ENCODE measurements at places on chromosomes 13 and 19.
A peak's percentile ranks its signal among the peaks of the same experiment; 100 is the strongest.

DNA sequence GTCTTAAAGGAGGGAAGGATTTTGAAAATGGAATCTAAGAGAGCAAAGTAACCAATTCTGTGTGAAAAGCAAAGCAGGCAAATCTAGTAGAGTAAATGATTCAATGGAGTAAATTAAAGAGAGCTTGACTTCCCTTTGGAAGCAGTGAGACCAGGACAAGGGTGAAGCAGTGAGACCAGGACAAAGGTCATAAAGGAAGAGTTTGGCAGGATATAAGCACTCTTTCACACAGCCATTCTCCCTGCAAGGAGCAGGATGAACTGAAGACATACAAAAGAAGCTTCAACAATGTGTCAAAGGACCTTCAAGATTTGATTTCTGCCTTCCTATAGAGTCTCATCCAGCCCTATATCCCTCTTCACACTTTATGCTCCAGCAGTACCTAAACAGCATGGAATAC, 123.8 kb downstream of the ENOX1 start:
- no peak for DNase-seq

DNA sequence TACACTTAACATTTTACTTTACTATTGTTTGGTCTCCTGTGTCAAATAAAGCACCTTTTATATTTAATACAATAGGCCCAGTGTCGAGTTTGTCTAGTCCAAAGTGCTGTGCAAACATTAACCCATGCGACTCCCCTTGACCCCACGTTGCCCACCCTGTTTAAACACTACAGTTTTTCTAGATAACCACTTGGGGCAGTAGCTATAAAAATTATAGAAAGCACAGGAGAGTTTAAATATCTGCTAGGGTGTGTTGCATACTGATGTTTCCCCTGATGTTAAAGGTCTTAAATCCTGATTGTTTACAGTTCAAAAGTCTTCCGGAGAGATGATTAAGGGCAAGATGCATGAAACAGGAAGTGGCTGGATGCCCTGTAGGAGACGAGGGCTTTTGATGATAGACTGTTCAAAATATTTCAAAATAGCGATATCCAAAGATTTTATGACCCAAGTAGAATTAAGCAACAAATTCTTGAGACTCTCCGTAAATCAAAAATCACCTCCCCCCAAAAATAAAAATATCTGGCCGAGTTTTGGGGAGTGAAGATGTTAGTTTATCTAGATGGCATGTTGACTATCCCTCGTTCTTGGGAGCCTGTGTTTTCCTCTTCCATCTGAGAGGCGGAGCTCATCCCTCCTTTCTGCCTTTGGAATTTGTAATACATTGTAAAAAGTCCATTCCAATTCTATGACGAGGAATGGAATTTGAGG, 167.1 kb downstream of the FGF9 start:
- DNase-seq = no peak

DNA sequence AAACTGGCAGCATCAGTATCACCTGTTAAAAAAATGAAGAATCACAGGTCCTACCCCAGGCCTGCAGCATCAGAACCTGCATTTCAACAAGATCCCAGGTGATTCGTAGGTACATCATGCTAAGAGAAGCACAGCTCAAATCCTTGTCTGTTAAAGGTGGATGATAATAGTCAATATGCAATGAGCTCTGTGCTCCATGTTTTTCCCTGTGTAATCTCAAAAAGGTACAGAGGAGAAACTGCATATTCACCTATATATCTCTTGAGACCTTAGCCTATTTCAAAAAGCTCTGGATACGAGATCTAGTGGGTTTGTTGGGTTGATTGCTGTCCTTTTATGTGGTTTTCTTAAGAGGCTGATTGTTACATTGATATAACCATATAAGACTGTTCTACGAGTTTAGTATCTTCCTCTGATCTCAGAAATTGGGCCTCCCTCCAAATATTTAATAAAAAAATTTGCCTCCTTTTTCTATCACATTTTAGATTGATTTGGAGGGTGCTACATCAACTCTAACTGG, 148.9 kb downstream of the DCT start:
- DNase-seq = no peak

DNA sequence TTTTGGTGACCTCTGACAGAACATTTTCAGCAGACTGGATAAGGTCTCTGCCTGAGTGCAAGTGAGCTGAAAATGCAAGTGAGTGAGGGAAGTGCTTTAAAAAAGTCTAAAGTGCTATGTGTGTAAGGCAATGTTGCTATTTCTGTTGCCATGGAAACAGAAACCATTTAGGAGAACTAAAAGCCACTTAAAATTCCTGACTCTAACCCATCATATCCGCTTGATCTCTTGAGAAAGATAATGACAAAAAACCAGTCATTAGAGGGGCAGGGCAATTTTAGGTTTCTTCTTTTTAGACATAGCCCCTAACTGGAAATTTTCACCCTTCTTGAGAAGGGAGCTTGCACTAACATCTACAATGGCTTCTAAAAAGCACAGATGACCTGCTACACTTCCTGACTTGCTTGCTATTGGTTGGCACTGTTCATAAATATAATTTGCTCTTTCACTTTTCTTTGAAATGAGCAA, at the start of gene CYSLTR2:
TSS of gene CYSLTR2 (plus strand) at position 458 of the 468 bp plus-strand sequence. CDS start 52,889 bp downstream, outside the sequence.
- DNase-seq = peak; percentile 18

DNA sequence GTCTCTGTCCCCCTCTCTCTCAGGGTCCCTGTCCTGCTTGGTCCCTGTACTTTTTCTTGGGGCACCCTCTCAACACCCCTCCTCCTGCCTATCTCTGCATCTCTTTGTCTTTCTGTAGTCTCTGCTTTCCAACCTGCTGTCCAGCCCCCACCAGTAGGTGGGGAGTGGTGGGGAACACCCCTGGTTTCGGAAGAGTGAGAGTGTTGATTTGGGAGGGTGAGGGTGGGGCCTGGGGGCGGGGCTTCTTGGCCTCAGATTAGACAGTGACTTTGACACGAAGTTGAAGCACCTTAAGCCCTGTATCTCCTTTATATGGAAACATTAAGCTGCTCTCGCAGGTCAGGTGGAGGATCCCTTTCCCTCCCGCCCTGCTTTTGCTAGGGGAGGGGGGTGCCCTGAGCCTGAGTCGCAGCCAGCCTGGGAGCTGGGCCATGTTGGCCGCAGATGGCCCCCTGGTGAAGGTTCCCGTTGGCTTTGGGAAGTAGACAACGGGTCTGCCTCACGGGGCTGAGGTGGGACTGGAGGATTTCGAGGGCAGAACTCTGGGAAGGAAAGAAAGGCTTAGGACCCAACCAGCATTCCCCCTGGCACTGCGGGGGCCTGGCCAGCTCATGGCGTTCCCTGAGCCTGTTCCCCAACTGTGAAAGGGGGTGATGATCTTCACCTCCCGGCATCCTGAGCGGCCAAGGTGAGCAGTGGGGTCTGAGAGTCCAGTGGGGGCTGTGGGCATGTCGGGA, at the start of gene KCNJ14:
TSS of gene KCNJ14 (plus strand) at position 404 of the 737 bp plus-strand sequence. CDS start 6,151 bp downstream, outside the sequence.
- DNase-seq = no peak

DNA sequence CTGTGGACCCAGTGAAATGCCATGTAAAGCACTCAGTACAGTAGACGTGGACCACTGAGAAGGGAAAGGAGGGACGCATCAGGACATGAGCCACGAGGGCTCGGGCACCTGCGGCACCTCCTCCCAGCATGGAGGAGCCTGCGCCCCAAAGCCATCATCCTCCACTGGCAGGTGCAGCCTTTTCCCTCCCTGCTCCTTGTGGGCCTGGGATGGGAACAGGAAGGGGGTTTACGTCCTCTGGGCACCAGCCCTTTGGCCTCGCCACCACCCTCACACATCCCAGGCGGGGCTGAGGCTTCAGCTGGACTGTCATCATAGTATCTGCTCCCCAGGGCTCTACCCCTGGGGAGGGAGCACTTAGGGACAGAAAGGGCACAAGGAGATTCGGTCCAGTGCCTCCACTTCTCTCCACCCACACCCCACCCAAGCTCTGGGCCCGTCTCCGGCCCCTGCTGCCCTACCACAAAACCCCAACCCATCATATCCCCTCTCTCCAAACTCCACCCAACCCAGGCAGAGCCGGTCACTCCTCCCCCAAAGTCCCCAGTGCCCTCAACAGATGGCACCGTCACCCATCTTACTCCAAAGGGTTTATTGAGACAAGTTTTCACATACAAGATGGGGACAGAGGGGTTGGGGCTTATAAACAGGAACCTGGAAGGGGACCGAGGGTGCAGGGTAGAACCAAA, 2.2 kb upstream of the PRKD2 start:
- no peak for DNase-seq

DNA sequence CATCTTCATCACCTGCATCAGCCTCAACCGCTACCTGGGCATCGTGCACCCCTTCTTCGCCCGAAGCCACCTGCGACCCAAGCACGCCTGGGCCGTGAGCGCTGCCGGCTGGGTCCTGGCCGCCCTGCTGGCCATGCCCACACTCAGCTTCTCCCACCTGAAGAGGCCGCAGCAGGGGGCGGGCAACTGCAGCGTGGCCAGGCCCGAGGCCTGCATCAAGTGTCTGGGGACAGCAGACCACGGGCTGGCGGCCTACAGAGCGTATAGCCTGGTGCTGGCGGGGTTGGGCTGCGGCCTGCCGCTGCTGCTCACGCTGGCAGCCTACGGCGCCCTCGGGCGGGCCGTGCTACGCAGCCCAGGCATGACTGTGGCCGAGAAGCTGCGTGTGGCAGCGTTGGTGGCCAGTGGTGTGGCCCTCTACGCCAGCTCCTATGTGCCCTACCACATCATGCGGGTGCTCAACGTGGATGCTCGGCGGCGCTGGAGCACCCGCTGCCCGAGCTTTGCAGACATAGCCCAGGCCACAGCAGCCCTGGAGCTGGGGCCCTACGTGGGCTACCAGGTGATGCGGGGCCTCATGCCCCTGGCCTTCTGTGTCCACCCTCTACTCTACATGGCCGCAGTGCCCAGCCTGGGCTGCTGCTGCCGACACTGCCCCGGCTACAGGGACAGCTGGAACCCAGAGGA, 2.6 kb downstream of the P2RY11 start:
- no peak for DNase-seq

DNA sequence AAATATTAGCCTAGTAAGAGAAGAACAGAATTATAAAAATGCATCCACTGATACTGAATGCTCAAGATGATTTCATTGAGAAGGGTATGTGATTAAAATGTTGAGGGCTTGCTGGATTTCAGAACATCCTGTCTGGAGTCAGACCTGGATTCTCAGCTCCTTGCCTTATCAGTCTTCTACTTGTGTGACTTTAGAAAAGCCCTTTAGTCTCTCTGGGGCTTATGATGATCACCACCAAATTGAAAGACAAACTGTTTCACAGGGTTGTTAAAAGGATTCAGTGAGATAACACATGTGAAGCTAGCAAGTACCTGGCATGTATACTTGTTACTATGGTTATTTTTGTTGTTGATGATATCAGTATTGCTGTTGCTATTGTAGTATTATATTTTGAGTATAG, 118.4 kb downstream of the GPC6 start:
- DNase-seq = no peak

GRCh38 chr19:57443121-57443696, 8.1 kb downstream of the ZNF749 start:
- DNase-seq = no peak

GRCh38 chr13:83274679-83275078, 607.6 kb downstream of the SLITRK1 start:
- DNase-seq = no peak

- DNase-seq = no peak
Measured at GRCh38 chr13:114023716-114024602, 50.1 kb upstream of the C13orf46 start.

DNA sequence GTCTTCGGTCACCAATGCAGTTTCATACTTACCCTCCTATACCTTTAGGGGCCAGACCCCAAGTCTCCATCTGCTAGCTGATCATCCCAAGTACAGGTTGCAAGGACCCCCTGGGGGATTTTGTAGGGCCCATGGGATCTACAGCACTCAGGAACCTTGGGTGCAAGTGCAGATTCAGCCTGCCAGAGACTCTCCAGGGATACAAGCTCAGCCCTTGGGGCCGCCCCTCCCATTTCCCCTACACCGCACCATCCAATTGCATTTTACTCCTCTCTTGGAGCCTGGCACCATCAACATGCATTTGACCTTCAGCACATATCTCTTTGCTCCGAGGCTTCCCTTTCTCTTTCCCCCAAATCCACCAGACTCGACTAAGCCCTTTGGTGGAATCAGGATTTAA, 154.7 kb upstream of the ZNF536 start:
- DNase-seq = no peak

DNA sequence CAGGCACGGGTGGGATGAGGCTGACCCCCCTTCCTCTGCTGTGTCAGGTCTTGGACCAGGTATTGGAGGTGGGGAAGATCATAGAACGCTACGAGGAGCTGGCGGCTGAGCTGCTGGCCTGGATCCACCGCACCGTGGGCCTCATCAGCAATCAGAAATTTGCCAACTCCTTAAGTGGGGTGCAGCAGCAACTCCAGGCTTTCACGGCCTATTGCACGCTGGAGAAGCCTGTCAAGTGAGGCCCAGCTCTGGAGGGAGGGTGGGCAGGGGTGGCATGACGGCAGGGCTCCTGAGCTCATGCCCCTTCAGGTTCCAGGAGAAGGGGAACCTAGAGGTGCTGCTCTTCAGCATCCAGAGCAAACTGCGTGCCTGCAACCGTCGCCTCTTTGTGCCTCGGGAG, 35.3 kb downstream of the SPTBN4 start:
- DNase-seq = no peak

- DNase-seq = no peak
Measured at GRCh38 chr19:19911150-19911549, 10.4 kb downstream of the ZNF93 start.

- DNase-seq = peak; percentile 96
Measured at GRCh38 chr19:39405958-39406655, 540 bp upstream of the ZFP36 start.

- DNase-seq = no peak
Measured at GRCh38 chr13:71797517-71797916, 69.5 kb downstream of the DACH1 start.

All from activated CD8-positive, alpha-beta T cell treated with anti-CD3 and anti-CD28 coated beads for 36 hours (primary cell).